ENCODE measurements at places on chromosomes 6 and 20.

GRCh38 chr20:63232235-63233060, 3.3 kb upstream of the BIRC7 start:
- DNase-seq: no peak

DNA sequence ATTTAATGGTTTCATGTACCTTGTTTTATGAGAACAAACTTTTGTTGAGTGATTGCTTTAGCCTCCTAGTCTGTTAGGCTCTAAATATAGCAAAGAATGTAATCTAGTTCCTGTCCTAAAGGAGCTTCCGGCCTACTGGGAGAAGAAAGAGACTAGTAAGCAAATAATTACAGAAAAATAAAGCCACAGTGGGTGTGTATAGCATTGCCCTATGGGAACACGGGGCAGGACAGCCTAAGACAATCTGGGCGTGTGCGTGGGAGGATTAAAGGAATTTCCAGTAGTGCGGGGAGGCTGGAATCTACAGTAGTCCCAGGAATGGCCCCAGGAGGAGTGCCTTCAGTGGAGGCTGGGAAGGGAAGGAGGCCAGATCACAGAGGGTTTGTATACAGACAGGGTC, 98.1 kb upstream of the AKAP12 start:
- DNase-seq: no peak

- no peak for DNase-seq
Measured at GRCh38 chr20:62405108-62405980, 1.7 kb downstream of the CABLES2 start.

GRCh38 chr6:36319436-36319762, 17.3 kb downstream of the BNIP5 start:
- peak; percentile 77 for DNase-seq

DNA sequence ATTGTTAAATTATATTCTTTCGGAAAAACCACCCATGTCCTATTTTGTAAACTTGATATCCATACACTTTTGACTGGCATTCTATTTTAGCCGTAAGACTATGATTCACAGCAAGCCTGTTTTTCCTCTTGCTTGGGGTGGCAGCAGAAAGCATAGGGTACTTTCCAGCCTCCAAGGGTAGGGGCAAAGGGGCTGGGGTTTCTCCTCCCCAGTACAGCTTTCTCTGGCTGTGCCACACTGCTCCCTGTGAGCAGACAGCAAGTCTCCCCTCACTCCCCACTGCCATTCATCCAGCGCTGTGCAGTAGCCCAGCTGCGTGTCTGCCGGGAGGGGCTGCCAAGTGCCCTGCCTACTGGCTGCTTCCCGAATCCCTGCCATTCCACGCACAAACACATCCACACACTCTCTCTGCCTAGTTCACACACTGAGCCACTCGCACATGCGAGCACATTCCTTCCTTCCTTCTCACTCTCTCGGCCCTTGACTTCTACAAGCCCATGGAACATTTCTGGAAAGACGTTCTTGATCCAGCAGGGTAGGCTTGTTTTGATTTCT, 2.1 kb upstream of the ESR1 start:
- no peak for DNase-seq

GRCh38 chr6:138498629-138499302, 528 bp downstream of the NHSL1 start:
- DNase-seq: no peak

DNA sequence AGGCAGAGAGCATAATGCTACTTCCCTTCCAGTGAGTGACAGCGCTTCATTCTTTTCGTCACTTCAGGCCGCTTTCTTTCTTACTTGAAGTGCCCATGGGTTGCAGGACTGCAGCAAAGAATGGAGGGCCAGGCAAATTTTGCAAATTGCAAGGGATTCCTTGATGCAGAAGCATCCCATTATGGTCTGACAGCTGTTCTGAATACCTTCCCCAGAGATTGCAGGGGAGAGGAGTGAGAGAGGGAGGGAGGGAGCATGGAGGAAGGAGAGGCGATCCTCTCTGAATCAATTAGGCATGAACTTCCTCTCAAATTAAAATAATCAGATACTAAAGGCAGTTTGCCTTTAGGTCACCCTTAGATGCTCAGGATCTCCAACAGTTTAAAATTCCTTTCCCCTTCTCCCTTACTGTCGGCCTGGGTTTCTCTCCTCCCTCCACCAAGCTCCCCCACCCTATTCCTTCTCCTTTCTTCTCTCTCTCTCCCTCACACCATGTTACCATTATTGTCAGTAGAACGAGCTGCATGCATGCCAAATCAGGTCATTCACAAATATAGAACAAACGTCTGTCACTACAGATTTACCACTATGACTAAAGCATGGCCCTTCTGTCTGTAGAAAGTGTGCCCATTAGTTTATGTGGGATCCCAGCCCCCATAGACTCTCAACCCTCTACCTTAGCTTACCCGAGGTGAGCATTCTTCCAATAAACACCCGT, 289.2 kb downstream of the CD83 start:
- no peak for DNase-seq

- no peak for DNase-seq
Measured at GRCh38 chr20:37586078-37586477, 58.4 kb upstream of the BLCAP start.

DNA sequence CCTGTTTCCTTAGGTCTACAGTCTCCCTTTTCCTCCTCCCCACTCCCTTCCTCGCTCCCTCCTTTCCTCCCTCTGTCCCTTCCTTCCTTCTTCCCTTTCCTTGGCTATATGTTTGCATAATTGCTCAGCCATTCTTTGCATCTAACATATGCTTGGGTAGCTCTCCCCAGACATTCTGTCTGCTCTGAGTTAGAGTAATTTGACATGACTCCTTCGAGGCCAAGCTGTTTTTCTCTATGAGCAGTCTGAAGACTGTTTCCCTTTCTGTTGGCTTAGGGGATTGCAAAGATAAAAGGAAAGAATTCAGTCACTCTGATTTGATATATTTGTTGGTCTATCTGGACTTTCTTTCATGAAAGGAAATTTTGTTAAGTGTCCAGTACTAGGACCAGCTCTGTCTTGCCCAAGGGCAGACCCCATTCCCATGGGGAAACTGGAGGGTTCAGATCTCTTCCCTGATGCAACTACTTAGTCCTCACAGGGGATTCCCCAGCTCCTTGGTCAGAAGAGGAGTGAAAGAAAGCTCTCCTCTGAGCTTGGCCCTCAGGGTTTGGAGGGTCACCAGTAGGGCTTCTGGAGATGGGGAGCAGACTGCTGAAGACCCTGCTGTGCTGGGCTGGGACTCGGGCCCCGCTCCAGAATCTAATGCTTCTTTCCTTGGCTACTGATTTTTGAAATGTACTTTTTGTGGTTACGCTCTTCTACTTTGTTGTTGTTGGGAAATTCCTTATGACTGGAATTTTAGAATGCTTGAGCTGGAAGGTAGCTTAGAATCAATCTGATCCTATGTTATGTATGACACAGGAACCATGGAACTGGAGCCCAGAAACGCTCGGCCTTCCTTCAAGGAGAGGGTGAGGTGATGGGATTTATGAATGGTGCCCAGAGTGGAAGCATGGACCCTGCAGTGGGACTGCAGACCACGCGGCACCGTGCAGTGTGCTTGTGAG, 63.7 kb upstream of the SLC22A23 start:
- DNase-seq: no peak

- no peak for DNase-seq
Measured at GRCh38 chr20:49894073-49894470, 21.3 kb downstream of the SPATA2 start.

DNA sequence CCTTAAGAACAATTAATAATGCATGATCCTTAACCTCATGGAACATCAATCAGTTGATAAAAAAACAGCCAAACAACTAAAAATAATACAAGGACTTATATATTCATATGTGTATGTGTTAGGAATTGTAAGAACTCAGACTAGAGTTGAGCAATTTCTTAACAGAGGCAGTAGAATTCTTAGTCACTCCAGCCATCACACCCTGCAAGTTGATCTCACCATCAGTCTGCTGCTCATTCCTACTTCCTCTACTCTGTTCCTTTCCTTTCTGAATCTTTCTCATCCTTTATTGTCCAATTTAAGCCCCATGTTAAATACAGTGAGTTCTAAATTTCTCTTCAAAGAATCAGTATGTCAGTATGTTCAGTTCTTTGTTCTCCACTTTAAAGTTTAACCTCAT, 2.6 kb downstream of the ZNF165 start:
- no peak for DNase-seq

GRCh38 chr20:5073660-5074231, 46.0 kb downstream of the PCNA start:
- no peak for DNase-seq

DNA sequence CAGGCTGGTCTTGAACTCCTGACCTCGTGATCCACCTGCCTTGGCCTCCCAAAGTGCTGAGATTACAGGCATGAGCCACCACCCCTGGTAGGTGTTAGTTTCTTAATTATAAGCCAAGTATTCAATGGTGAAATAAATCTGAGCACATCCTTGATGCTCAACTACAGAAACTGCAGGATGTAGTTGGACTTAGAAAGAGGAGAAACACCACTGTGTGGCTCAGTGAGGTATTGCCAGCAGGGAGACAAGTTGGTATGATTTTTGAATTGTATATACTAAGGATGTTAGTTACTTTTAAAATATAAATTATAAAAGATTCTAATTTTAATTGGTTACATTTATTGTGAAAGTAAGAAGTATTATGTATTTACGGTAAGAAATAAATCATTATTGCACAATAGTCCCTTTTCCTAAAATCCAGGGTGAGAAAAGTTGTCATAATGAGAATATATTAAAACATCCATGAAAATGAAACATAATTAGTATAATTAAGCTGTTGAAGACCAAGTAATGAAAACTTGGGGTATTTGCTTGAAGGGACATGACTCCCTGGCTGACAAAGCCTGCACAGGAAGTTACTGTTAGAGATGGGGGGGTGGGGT, 17.6 kb downstream of the SLC18B1 start:
- DNase-seq: no peak

GRCh38 chr20:40519918-40520317, 169.1 kb downstream of the MAFB start:
- DNase-seq: no peak

GRCh38 chr6:85121158-85121557, 328.7 kb upstream of the NT5E start:
- no peak for DNase-seq
